ENCODE measurements at places on chromosomes 16 and 17.
A peak's percentile ranks its signal among the peaks of the same experiment; 100 is the strongest.

- DNase-seq, result no peak
Measured at GRCh38 chr17:4617090-4617489, 24.4 kb downstream of the ALOX15 start.

- DNase-seq, result no peak
Measured at GRCh38 chr16:2710711-2711231, 9.3 kb downstream of the PRSS27 start.

DNA sequence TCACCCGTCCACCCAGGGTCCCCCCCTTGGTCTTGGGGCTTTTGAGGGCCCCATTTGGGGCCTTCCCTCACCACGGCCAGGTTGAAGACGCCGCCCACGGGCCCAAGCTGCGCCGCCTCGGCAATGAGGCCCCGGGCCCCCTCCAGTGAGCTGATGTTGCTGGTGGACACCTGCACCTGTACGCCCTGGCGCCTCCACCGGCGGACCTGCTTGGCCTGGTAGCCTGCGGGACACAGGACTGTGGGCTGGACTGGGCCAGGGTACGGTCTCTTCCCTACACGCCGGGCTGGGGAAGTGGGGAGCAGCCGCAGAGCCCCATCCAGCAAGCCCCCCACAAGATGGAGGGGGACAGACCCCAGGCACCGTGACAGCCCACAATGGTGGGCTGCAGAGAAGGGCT lies 15.6 kb downstream of the FASN start:
- DNase-seq, result no peak

GRCh38 chr16:57661510-57661909 lies 6.6 kb upstream of the ADGRG3 start:
- DNase-seq, result no peak

DNA sequence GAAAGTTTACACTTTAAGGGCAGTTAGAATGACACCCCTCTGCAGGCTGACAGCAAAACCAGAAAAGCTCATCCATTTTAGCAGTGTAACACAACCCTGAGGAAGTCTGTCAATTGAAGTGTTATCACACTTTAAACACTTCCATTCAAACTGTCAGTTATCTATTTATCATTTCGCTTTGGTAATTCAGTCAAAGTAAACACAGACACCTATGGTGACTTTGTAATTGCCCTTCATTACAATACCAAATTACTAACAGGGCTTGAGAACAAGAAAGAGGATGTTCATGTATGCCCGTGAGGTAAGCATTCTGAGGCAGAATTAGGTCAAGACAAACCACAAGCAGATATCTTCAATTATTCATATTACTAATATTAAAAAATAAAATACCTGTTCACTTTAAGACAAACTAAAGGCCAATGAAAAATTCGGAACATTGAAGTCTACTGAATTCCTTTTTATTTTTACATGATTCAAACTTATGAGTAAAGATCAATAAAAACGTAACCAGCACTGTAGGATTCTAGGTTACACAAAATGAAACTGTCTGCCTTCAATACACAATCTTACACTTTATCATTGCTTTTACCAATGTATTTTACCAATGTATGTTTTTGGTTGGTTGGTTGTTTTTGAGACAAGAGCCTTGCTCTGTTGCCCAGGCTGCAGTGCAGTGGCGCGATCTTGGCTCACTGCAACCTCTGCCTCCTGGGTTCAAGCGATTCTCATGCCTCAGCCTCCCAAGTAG lies 57.1 kb downstream of the BRIP1 start:
- DNase-seq, result no peak

DNA sequence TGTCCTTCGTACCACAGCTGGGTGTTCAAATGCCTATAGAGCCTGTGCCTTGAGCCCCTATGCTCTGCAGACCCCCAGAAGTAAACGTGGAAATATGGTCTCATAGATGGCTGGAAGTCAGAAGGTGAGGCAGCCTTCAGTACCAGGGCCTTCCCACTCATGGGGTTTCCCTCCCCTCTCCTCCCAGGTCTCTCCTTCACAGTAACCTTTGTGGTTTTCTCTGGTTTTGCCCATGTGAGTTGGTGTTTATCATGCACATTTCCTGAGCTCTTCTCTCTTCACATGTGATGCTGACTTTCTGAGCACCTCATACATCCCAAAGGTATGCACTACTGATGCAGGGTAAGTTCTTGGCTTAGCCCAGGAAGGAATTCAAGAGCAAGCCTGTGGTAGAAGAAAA lies 35.4 kb downstream of the TMEM114 start:
- no peak for DNase-seq

- no peak for DNase-seq
Measured at GRCh38 chr16:19844945-19845641, 39.6 kb downstream of the GPRC5B start.

GRCh38 chr16:21600031-21600773 lies 825 bp downstream of the METTL9 start:
- DNase-seq, result peak; percentile 52

GRCh38 chr16:81635063-81635937 lies 143.8 kb upstream of the PLCG2 start:
- DNase-seq, result no peak

DNA sequence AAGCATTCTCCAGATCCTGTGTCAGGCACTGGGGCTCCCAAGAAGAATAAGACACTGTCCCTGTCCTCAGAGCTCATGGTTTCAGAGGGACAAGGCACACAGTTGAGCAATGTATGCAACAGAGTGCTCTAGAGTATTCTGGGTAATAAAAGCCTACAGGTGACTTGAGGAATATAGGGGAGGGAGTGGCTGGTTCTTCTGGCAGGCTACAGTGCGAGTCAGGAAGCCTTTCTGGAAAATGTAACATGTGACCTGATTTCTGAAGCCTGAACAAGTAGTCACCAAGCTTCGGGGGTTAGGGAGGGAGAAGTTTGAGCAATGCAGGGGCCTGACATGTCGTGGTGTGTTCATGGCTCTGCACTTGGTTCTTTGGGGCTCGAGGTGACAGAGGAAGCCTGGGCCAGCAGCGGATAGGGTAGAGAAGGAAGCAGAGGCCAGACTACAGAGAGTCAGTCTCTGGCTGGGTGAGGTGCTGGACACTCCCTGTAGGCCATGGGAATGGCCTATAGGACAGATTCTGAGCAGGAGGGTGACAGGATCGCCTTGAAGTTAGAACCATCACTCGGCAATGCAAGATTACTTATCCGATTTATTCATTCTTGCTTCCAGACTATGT lies 16.0 kb upstream of the LRRC75A start:
- DNase-seq, result no peak

DNA sequence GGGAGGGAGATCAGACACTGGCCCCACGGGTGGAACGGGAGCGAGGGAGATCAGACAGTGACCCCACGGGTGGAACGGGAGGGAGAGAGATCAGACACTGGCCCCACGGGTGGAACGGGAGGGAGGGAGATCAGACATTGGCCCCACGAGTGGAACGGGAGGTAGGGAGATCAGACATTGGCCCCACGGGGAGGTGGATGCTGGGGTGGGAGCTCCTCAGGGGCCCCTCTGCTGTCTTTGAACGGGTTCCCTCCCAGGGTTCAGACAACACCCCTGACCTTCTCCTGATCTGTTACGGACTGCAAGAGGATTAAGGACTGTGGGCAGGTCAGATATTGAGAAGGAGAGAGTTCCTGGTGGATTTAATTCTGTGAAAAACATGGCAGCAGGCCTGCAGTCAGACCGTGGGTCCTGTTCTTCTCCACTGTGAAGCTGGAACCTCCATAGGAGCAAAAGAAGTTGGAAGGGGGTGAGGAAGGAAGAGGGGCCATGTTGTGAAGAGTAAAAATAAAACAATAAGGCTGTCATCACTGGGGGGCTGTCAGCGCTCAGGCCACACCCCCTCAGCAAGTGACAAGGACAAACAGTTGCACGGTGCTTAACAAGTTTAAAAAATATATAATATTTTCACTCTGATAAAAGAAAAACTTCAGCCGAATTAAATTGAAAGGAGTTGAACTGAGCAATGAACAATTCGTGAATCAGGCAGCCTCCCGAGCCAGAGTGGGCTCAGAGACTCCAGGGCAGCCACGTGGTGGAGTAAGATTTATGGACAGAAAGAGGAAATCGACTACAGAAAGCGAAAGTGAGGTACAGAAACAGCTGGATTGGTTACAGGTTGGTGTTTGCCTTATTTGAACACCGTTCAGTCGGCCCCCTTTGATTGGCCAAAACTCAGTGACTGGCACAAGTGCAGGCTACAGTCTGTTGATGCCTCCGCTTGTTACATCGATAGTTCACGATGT lies 348.7 kb upstream of the TNRC6C start:
- peak; percentile 85 for DNase-seq

GRCh38 chr16:3070608-3071111 lies 5.2 kb downstream of the IL32 start:
- DNase-seq, result no peak

- no peak for DNase-seq
Measured at GRCh38 chr16:86027373-86028126, 128.6 kb downstream of the IRF8 start.

- no peak for DNase-seq
Measured at GRCh38 chr16:59260892-59261291, 526.8 kb upstream of the GOT2 start.

DNA sequence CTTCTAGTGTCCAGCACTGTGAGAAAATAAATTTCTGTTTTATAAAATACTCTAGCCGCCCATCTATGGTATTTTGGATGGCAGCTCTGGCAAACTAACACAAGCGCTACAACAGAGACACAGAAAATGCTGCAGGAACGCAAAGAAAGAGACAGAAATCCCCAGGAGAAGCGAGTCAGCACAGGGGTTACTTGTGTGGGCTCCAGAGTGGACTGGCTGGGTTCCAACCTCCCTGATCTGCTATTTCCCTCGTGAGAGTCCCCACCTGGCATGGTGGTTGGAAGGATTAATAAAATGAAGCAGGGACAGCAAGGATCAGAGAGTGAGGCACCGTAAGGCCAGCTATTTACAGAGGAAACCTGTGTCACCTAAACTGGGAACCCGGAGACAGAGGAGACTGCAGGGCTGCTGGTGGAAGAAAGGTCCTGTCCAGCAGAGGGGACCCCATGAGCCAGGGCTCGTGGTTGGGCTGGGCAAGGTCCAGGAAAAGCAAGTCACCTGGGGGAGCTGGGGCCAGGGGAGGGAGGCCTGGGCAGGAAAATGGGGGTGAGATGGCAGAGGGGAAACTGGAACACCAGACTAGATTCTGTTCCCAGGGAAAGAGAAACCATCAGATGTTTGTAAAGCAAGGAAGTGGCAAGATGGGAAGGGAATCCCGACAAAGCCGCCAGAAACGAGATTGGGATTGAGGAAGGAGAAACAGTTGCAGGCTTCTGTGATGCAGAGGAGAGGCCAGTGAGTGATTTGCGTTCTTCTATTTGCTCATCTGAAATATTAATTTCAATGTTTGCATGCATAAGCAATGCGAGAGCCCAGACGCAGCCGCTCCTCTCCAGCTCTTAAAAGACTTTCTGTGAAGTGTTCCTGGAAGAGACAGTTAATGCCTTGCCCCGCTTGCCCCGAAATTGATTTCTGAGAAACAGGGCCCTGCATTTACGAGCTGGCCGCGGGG lies 63.0 kb upstream of the TEKT3 start:
- DNase-seq, result no peak

DNA sequence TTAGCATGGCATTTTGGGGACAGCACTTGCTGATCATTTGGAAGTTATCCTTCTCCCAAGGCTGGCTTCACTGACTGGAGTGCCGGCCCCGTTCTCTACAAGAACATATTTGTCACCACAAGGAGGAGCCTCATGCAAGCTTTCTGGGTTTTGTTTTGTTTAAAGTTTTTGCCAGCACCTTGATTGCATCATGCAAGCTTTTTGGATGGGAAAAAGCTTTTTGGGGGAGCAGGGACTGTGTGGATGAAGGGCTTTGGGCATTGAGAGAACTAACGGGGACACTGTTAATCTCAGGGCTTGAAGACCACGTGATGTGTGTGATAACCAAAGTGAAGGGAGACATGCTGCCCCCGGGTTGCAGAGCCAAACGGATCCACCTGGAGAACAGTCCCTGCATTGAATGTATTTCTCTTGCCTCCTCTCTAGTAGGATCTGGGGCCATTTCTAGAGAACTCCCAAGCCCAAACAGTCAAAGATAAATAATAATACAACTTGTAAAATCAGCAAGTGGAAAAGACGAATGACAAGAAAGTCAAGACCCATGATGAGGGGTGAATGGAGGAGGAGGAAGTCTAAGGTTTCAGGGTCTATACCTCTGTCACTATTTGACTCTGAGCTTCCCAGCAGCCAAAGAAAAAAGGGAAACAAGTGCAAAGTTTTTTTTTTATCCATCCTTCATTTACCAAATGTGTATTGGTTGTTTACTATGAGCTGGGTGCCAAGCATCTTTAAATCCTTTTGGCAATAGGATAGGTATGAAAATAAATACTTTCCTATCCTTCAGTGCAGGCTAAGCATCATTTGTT lies 17.2 kb downstream of the TMEM114 start:
- no peak for DNase-seq

Measured in hematopoietic multipotent progenitor cell (in vitro differentiated cells).